Hypothalamus (tissue), 51 donors: ENCODE measurements at places on chromosomes 7 and 10.

DNA sequence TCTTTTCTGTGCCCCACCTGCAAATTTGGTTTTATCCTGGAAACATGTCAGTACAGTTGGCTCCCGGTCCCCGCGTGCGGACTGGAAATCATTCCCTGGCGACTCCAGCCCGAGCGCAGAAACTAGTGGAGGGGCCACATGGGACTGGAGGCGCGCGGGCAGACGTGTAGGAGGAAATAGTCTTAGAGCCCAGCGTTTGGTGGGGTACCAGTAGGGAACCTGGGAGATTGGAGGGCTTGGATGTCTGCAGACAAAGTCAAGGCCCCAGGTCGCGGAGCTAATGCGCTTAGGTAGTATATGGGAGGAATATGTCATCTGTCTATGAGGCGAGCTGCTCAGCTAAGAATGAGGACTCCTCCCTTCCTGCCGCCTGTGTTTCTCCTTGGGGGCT is 1.3 kb downstream of the GALNT17 start:
- no peak for DNase-seq

DNA sequence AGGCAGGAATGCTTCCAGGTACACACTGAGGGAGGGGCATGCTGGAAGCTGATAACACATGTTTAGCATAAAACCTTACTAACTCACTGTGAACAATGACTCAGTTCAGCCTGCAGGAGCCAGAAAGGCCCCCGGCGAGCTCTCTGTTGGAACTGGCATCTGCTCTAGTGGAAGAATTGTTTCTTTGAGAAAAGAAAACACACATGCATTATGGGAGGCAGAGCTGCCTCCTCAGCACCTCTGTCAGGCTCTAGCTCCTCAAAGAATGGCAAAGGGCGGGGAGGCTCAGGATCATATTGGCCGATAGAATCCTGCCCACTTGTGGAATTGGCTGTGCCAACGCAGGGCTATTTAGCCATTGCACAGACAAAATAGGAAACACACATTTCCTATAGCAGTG is 338.3 kb downstream of the CXCL12 start:
- no peak for DNase-seq

DNA sequence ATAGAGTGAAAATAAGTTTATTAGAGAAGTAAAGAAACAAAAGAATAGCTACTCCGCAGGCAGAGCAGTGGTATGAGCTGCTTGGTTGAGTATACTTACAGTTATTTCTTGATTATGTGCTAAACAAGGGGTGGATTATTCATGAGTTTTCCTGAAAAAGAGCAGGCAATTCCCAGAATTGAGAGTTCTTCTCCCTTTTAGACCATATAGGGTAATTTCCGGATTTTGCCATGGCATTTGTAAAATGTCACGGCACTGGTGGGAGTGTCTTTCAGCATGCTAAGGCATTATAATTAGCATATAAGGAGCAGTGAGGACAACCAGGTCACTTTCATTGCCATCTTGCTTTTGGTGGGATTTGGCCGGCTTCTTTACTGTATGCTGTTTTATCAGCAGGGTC is 25.7 kb upstream of the GALNT17 start:
- no peak for DNase-seq

DNA sequence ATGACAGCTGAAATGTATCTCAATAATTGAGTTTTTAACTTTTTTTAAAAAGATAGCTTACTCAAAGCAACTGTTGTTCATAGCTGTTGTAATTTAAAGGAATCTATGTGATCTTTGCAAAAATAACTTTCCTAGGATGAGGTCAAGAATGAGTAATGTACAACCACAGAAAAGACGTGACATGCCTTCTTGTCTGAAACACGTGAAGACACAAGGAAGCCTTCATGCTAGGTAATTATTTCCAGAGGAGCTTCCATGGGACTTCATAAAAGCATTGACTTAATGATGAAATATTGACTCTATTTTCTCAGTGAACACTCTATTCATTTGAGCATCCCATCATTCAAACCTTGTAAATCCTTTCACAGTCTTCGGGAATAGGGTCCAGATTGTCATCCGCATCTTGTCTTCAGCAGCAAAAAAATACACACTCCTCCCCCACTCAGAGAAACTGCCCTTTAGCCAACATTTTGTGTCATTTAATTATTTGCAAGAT is 528.0 kb downstream of the NRG3 start:
- DNase-seq = no peak

GRCh38 chr10:43453266-43453831 is 16.4 kb downstream of the ZNF487 start:
- no peak for DNase-seq

- no peak for DNase-seq
These were observed 181.1 kb upstream of the ASAH2 start for GRCh38 chr10:50432211-50433009.
